ENCODE measurements at places on chromosomes 1 and 21.
A peak's percentile ranks its signal among the peaks of the same experiment; 100 is the strongest.

- DNase-seq = peak; percentile 26
Measured at GRCh38 chr1:231107600-231108326, 54.1 kb upstream of the TRIM67 start.

DNA sequence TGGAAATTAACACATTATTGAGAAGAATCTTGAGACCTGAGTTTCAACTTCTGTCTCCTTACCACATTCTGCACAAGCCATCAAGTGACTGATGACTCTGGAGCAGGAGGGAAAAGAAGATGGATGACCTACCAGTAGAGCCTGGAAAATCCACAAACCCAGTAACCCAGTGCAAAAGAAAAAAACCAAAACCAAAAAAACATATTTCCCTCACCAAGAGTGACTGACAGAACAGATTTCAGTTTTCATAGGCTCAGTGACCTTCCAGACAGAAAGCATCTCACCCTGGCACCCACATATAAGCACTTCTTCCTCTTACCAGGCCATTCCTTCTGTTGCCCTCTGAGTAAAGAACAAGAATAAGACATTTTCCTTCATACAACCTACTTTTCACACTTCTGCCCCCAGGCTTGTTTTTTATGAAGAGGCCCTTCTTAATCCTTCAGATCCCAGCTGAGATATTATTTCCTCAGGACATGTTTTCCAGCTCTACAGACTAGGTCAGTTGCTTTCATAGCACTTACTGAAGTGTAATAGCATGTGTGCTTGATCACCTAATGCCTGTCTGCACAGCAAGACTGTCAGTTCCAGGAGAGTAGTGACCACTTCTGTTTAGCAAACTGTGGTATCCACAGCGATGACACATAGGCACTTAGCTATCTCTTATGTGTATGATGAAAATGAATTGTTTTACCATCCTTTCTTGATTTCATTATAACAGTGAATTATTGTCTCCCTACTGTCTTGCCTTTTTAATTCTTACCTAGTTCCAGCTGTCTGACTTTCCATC lies 4.0 kb downstream of the TSACC start:
- no peak for DNase-seq

DNA sequence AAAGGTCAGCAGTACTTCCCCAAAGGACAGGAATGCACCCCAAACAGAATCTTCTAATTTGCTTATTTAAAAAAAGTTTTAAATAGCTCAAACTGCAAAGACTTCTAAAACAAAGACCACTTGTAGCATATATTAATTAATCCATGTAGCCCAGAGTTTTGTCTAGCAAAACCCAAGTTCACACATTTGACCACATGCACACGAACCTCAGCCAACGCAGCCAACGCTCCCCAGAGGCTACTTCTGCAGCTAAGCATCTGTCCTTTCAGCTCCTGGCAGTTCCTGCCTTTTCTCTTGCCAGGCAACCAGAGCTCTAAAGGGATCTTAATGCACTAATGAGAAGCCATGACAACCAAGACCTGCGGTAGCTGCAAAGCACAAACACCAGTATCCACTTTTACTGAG lies 89.6 kb downstream of the RERE start:
- no peak for DNase-seq

DNA sequence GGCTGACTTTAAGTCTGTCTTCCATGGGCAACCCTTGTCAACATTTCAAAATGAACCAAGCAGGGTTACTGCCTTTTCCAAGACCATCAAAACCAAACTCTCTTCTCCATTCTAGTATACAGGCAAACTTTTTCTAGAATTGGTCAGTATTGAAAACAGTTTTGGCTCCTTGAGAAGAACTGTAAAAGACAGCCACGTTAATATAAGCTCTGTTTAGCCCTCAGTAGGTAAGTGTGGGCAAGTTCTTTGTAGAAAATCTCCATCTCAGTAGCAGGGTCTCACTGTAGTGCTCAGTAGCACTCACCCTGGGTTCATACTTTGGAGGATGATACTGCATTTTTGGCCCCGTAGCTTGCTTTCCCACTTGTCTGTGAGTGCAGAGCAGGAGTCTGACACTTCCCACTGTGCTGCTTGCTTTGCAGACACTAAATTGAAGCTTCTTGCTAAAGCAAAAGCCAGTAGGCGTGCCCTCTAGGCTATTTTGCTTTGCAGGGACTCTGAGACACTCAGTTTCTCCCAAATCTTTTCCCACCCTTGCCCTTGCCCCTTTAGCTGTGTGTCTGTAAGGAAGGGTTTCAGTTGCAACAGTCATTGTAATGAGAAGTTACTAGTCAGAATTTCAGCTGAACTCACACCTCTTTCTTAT lies 34.3 kb upstream of the CACYBP start:
- DNase-seq = no peak

- DNase-seq = no peak
Measured at GRCh38 chr1:156479093-156480015, 21.2 kb downstream of the MEF2D start.

DNA sequence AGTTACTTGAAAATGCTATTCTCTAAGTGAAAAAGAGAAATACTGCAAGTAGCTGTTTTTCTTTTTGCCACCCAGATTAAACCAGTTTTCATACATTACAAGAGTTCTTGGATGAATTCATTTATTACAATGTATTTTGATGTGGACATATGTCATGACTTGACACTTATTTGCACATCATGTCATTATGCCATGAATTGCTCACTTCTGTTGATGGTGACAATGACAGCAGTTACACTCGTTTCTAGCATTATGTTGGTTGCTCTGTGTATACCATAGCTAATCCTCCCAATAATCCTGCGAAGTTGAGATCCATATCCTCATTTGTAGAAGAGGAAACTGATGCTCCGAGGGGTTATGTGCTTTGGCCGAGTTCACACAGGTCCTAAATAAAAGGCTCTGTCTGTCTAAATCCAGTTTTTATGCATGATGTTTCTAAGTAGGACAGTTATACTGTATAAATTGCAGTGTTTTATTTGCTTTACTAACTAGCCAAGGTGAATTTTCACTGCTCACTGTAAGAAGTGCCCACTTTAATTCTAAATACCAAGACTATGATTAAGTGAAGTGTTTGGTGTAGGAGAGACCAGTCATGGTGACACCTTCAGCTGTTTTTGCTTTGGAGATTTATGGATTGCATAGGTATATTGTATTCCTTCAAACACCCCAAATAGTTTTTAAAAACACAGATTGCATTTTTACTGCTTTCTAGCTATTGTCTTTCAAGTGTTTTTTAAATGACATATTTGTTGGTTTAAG lies 56.7 kb downstream of the PRDM2 start:
- no peak for DNase-seq

DNA sequence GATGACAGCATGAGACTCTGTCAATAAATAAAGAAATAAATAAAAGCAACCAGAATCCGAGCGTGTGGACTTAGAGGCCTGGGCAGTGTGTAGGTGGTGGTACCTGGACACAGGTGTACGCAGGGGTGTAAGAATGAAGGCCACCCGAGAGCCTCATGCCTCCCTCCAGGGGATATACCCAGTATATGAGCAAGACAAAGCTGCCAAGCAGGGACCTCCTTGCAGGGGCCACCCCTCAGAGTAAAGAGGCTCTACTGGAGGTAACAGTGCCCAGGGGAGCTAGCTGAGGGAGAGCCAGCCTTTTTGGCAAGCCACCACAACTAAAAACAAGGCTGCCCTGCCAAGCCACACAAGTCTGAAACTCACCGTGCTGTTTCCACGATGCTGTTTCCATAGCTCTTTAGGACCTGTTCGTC lies 179.2 kb upstream of the RAB4A start:
- DNase-seq = no peak

DNA sequence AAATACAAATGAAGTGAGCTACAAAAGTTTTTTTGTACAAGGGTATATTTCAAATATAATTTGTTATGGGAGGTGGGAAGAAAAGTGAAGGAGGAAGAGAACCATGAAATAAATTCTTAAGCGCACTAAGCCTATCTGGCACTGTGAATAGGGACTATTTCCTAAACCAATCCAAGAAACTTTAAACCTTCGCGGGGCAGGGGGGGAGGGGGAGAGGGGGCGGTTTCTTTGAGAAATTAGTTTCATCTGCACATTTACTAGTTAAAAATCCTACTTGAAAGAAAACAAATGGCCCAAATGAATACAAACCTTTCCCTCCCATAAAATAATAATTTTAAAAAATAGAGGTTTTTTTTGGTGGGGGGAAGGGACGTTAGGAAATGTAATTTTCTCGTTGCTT lies 364 bp downstream of the GOLPH3L start:
- DNase-seq = peak; percentile 15

DNA sequence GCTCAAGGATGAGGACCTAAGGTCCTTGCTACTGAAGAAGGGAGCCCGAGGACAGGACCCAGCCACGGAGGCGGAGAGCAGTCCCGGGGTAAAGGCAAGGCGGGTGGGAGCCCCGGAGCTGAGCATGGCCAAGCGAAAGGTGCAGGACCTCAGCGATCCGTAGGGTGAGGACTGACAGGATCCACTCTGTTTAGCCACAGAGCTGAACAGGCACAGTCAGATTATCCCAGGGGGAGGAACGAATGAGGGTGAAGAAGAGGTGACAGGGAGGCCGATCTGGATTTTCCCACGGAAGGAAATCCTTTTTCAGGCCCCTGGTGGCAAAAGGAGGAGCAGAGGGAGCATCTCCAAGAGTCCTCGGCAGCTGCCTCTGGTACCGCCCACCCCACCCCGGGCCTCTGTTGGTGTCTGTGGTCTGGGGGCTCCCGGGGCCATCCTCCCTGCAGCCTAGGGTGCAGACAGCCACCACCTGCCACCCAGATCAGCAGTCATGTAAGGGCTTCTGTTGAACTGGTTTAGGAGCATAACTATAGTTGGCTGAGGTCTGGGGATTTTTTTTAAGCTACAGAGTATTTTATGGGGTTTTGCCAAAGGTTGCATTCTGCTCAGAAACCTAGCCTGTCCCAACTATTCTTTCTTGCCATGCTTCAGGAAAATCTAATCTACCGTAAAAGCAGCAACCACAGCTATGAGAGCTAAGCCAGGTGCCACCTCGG lies 32.3 kb upstream of the LBR start:
- no peak for DNase-seq

DNA sequence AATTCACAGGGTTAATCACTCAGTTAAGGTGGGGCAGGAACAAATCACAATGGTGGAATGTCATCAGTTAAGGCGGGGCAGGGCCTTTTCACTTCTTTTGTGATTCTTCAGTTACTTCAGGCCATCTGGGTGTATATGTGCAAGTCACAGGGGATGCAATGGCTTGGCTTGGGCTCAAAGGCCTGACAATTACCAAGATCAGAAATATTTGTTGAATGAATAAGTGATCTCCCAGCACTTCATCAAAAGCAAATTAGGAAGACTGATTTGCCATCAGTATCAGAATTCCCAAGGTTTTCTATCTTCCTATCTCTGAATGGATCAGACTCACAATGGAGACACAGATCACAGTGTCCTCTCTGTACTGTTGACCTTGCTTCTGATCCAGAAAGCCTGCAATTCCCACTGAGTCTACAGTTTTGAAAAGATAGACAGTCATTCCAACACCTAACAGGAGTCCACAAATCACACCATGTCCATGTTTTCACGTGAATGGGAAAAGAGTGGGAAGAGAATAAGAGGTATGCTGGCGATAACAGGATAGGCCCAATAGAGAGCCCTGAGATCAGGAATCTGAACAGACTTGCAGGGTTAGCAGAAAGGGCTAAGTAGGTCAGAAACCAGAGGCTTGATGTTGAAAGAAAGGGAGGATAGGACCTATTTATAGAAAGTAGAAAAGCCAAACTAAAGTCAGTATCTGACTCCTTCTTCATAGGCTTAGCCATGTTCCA lies 75.3 kb downstream of the KCNK1 start:
- no peak for DNase-seq

DNA sequence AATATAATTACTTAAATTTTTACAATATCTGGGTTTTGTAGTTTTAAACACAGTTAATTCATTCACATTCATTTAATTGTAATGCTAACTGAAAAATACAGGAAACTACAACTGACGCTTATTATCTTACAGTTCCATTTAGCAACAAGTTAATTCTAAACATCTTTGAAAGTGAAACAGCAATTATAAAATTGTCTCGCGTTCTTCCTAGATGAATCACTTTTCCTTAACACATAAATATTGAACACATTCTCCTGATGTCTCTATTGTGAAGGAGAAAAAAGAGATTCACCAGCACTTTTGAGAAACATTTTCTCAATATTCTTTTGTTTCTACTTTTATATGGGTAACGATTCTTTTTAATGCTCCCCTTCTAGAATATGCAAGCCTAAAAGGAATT lies 6.4 kb downstream of the PTGFR start:
- DNase-seq = peak; percentile 75

GRCh38 chr1:185170291-185170848 lies 13.4 kb downstream of the SWT1 start:
- peak; percentile 77 for DNase-seq

- DNase-seq = no peak
Measured at GRCh38 chr1:245768596-245768995, 613.8 kb downstream of the KIF26B start.

GRCh38 chr1:91065337-91065736 lies 43.5 kb upstream of the ZNF644 start:
- no peak for DNase-seq

- no peak for DNase-seq
Measured at GRCh38 chr21:29904359-29905282, 35.2 kb downstream of the GRIK1 start.

- DNase-seq = no peak
Measured at GRCh38 chr1:200282497-200283122, 127.2 kb downstream of the ZNF281 start.

- no peak for DNase-seq
Measured at GRCh38 chr1:237429252-237429651, 387.3 kb downstream of the RYR2 start.

- no peak for DNase-seq
Measured at GRCh38 chr1:94552071-94552586, 10.6 kb upstream of the F3 start.

- peak; percentile 78 for DNase-seq
Measured at GRCh38 chr1:30782361-30783255, 25.0 kb upstream of the LAPTM5 start.

DNA sequence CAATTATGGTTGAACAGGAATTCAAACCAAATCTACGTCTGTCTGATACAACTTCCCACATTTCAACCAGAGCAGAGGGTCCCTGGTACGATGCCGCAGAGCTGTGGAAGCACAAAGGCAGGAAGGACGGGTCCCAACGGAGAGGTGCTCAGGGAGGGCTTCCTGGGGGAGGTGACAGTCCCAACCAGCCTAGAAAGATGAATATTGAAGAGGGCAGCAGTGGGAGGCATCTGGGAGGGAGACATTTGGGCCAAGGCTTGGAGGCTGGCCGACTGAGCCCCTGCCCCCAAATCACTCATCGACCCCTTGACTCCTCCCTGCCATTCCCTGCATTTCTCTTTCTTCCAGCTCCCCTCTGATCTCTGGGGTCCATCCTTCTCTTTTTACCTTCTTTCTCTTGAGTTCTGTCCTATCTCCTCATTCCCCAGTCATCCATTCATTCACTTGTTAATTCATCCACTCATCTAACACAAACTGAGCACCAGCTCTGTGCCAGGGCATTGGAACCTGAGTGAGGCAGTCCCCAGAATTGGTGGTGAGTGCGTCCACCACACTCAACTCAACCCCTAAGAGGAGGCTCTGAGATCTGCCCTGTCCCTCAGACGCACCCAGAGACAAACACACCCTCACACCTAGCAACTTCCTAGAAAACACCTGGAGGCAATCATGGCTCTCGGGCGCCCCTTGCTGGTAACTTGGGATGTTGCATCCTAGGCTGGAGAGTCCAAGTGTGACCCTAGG lies 13.2 kb upstream of the CELA3B start:
- DNase-seq = peak; percentile 76

Measured in lung microvascular endothelial cell (primary cell).